ENCODE measurements at places on chromosomes 3 and 15.
A peak's percentile ranks its signal among the peaks of the same experiment; 100 is the strongest.

GRCh38 chr3:71144525-71145253 is 438.8 kb downstream of the FOXP1 start:
- no peaks in the 10 kb centered on the region for H3K36me3 ChIP-seq
- no peak for DNase-seq
- H3K4me1 ChIP-seq, result no peaks in the 10 kb centered on the region
- no peak overlapping the region for H3K27ac ChIP-seq

- H3K4me1 ChIP-seq, result peaks cover 6% of the 10 kb centered on the region
- no peak overlapping the region for H3K27ac ChIP-seq
- DNase-seq, result no peak
- H3K27me3 ChIP-seq, result no peaks in the 10 kb centered on the region
Measured at GRCh38 chr3:77693147-77693546, 653.2 kb downstream of the ROBO2 start.

GRCh38 chr3:155393316-155393715 is 99.8 kb upstream of the STRIT1 start:
- no peak overlapping the region for H3K27ac ChIP-seq
- H3K4me3 ChIP-seq, result no peak overlapping the region
- peaks cover 5% of the 10 kb centered on the region for H3K4me1 ChIP-seq

DNA sequence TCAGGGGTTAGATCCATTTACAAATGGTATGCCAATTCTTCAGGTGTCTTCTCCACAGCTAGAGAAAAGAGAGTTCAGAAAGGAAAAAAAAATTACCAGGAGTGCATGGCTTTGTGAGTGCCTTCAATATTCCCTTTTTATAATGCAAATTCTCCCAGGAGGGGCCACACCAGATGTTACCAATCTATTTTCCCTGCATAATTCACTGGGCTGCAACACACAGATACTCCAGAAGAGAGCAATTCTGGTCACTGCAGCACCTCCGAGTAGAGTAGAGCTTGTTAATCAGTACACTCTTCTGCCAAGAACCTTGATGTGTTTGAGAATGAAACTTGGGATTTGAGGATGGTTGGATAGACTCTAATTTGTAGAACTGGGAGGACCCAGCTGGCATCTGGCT is 80.7 kb upstream of the SPRED1 start:
- DNase-seq, result no peak
- no peak overlapping the region for H3K27ac ChIP-seq

- H3K27me3 ChIP-seq, result no peaks in the 10 kb centered on the region
- no peak overlapping the region for H3K27ac ChIP-seq
- peaks cover 5% of the 10 kb centered on the region for H3K4me1 ChIP-seq
- no peak overlapping the region for H3K4me3 ChIP-seq
- no peak for DNase-seq
- no peaks in the 10 kb centered on the region for H3K36me3 ChIP-seq
Measured at GRCh38 chr3:129013491-129013891, 12.4 kb downstream of the EFCC1 start.

GRCh38 chr15:69576035-69576526 is 123.5 kb downstream of the RPLP1 start:
- no peak overlapping the region for H3K27ac ChIP-seq
- H3K36me3 ChIP-seq, result no peaks in the 10 kb centered on the region
- no peaks in the 10 kb centered on the region for H3K4me1 ChIP-seq
- DNase-seq, result no peak
- H3K4me3 ChIP-seq, result no peak overlapping the region

DNA sequence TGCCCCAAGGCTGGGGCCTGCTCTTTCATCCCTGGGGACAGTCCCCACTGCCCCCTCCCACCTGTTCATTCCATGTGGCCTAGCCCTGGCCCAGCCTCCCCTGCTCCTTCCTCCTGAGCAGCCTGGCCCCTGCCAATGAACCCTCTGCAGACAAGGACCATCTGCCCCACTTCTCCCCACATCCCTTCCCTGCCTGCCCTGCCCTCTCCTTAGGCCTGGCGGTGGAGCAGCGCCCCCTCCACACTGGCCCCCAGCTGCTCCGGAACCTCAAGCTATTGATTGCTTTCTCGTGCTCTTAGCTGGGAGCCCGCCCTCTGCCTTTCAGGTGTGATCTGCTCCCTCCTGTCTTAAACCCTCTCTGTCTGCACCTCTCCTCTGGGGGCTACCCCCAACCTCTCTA is 8.0 kb downstream of the PLXNA1 start:
- H3K27me3 ChIP-seq, result no peaks in the 10 kb centered on the region
- no peak overlapping the region for H3K27ac ChIP-seq
- peaks cover 57% of the 10 kb centered on the region for H3K4me1 ChIP-seq
- H3K4me3 ChIP-seq, result no peak overlapping the region
- no peak for DNase-seq
- H3K36me3 ChIP-seq, result peaks cover 34% of the 10 kb centered on the region

DNA sequence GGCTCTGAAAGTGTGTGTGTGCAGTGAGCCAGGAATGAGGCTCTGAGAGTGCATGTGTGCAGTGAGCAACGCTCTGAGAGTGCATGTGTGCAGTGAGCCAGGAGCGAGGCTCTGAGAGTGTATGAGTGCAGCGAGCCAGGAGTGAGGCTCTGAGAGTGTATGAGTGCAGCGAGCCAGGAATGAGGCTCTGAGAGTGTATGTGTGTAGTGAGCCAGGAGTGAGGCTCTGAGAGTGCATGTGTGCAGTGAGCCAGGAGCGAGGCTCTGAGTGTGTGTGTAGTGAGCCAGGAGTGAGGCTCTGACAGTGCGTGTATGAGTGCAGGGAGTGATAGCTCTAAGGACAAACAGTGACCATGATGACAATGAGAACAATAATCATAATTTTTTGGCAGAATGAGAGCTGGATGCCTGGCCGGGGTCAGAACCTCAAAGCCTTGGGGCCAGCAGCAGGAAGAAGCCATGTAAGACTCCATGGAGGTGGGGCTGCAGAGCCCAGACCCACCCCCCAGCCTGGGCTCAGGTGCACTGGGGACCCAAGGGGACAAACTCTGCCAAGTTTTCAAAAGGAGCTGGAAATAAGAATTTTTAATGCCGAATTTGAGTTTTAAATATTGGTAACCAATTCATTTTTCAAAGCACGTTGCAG is 85.7 kb upstream of the PRR20G start:
- DNase-seq, result no peak
- no peak overlapping the region for H3K4me3 ChIP-seq
- H3K27ac ChIP-seq, result no peak overlapping the region
- peaks cover 15% of the 10 kb centered on the region for H3K27me3 ChIP-seq
- no peaks in the 10 kb centered on the region for H3K36me3 ChIP-seq

DNA sequence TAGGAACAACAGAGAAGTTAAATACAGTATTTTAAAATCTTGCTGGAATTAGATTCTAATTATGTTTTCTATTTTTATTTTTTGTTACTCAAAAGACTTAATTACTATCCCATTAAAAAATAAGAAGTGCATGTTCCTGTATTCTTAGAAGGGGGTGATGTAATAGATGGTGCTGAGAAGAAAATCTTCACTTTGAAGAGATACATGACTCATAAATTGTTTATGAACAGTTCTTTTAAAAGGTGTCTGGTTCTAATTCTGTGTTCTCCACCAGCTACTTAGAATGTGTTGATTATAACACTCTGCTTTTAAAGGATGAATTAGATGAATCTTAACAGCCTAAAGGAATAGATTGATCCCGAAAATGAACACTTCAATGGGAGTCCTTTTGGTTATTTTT is 8.2 kb downstream of the RCN2 start:
- peaks cover 34% of the 10 kb centered on the region for H3K36me3 ChIP-seq
- no peaks in the 10 kb centered on the region for H3K27me3 ChIP-seq
- H3K4me1 ChIP-seq, result no peaks in the 10 kb centered on the region
- H3K27ac ChIP-seq, result no peak overlapping the region

DNA sequence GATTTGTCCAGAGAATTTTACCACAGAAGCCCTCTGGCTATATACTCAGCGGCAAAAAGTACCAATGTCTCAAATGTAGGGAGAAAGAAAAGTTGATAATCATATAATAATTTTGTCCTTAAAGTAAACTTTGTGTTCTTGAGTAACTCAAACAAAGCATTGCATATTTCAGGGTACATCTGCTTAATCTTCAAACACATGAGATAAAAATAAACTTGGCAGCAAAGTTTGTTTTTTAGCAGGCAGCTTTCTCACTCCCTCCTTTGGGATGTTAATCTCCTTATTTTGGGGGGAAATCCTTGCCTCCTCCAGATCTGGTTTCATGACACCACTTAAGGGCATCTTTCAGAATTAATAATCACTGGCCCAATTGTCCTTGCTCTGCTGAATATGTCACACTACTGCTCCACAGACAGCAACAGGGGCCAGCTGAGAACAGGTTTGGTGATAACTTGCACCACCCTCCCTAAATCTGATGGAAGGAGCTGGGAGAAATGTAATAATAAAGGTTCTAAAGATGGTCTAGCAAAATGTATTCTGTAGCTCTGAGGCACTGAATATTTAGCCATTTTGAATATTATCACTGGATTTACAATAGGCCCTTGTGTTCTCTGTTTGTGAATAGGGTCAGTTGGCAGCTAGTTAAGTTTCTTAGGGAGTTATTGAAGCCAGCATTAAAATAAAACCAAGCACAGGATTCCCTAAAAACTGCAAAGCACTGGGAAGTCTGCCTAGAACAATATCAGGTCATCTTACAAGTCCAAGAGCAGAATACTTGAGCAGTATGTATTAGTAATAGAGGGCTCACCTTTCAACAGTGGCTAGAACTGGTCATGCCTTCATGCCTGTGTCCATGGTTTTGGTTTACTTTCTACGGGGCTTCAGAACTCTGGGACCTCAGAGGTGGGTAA is 79.2 kb downstream of the EFL1 start:
- H3K4me1 ChIP-seq, result peaks cover 16% of the 10 kb centered on the region
- no peaks in the 10 kb centered on the region for H3K36me3 ChIP-seq
- no peaks in the 10 kb centered on the region for H3K27me3 ChIP-seq
- DNase-seq, result no peak
- H3K27ac ChIP-seq, result peak overlapping the region; percentile 47

GRCh38 chr3:115448851-115449250 is 174.5 kb upstream of the GAP43 start:
- H3K4me1 ChIP-seq, result no peaks in the 10 kb centered on the region
- H3K27me3 ChIP-seq, result no peaks in the 10 kb centered on the region
- H3K36me3 ChIP-seq, result no peaks in the 10 kb centered on the region
- no peak overlapping the region for H3K4me3 ChIP-seq
- no peak overlapping the region for H3K27ac ChIP-seq
- DNase-seq, result no peak

GRCh38 chr3:158084651-158085050 is 21.6 kb downstream of the SHOX2 start:
- H3K36me3 ChIP-seq, result no peaks in the 10 kb centered on the region
- H3K4me3 ChIP-seq, result no peak overlapping the region
- no peak for DNase-seq
- H3K27me3 ChIP-seq, result peaks cover 23% of the 10 kb centered on the region
- no peaks in the 10 kb centered on the region for H3K4me1 ChIP-seq

DNA sequence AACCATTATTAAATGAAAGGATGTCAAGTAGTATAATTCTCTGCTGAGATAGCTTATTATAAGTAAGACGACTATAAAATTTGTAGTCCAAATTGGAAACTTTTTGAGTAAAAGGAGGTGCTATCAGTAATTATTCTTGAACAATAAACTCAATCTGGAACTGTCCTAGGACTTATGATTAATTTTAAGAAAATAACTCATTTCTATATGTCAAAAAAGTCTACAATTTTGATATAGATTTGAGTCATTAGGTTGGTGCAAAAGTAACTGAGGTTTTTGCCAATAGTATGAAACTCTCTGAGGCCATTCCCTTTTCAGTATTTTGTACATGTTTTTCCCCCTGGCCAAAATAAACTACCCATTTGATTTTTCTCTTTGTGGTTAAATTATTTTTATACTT is 41.0 kb downstream of the LEKR1 start:
- H3K27me3 ChIP-seq, result no peaks in the 10 kb centered on the region
- H3K4me3 ChIP-seq, result no peak overlapping the region
- no peak for DNase-seq
- no peak overlapping the region for H3K27ac ChIP-seq

GRCh38 chr15:69666441-69666882 is 213.8 kb downstream of the RPLP1 start:
- H3K36me3 ChIP-seq, result no peaks in the 10 kb centered on the region
- H3K27ac ChIP-seq, result no peak overlapping the region
- peaks cover 31% of the 10 kb centered on the region for H3K4me1 ChIP-seq
- no peak overlapping the region for H3K4me3 ChIP-seq
- DNase-seq, result no peak
